ENCODE measurements at places on chromosomes 3 and 15.

DNA sequence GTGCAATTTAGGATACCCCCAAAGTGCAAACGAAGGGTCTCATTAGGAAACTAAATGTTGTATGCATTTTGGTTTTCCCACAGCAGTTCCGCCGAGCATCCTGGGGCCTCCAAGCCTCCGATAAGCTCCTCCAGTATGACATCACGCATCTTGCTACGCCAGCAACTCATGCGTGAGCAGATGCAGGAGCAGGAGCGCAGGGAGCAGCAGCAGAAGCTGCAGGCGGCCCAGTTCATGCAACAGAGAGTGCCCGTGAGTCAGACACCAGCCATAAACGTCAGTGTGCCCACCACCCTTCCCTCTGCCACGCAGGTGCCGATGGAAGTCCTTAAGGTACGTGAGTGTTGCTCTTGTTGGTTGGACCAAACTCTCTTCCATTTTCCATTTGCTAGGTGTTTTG is 120.5 kb upstream of the SAMMSON start:
- no peak for DNase-seq

- no peak for DNase-seq
Observed at GRCh38 chr3:100270215-100270583, 9.4 kb downstream of the TBC1D23 start.

- no peak for DNase-seq
Observed at GRCh38 chr15:31478702-31479221, 152.1 kb downstream of the KLF13 start.

DNA sequence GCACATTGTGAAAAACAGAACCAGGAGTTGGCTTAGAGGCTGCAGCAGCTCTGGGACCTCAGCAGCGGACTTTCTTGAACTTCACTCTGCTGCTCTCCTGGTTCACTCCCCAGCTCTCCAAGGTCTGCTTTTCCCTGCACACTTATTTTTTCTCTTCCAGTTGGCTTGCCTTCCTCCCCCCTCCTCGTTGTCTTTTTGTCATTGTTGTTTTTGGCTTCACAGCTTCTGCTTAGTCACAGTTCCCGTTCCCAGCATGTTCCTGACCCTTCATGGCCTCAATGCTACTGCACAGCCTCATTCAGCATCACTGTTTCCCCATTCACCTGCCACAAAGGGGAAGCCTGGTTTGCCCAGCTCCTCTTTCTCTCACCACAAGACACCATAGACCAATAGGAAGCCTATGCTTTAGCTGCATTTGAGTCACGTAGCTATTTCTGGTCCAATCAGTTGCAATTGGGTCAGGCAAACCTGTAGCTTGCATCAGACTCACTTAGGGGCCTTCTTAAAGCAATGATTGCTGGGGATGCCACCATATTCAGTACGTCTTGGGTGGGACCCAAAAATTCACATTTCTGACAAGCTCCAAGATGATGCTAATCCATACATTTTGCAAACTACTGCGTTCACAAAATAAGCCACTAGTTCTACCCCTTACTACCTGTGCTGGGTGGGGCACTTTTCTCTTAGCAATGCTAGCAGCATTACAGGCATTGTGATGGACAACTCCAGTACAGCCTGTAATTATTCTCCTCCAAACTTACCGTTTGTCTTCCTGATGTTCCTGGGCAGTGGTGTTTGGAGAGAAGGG is 7.8 kb upstream of the SUMF1 start:
- peak; percentile 44 for DNase-seq

- no peak for DNase-seq
Observed at GRCh38 chr15:55694652-55695150, 48.3 kb downstream of the PRTG start.

- peak; percentile 43 for DNase-seq
Observed at GRCh38 chr3:42376344-42376798, 34.0 kb downstream of the LYZL4 start.

DNA sequence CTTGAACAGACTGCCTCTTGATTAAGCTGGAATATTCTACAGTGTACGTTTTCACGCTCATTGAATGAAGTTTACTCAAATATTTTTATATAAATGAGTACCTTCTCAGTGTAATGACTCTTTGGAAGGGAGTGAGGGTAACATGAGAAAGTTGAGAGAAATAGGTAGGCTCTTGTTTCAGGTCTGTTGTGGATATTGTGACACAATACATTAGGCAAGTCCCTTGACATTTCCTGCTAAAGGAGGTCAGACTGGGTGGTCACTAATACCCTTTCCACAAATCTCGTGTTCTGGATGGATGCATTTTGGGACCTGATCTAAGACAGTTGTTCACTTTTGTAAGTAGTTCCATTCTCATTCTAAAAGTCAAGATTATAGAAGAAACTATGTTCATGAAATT is 324.8 kb upstream of the AZI2 start:
- DNase-seq = no peak

DNA sequence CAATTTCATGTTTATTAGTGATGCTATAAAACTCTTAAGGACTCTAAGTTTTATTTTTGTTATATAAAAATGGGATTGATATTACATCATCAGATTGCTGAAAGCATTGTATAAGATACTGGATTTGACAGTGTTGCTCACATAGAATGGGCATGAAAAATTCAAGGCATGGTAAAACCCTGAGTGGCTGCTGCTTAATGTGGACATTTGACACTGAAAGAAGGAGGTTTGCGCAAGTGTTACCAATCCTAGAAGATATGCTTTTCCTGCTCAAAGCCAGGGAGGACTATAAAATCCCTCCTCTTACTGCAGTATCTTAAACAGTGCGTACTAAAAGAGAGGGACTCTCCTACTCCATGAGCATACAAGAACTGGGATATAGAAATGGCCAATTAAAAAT is 65.8 kb upstream of the PTX3 start:
- DNase-seq = no peak

- no peak for DNase-seq
Observed at GRCh38 chr15:90892498-90893174, 8.3 kb downstream of the FES start.

DNA sequence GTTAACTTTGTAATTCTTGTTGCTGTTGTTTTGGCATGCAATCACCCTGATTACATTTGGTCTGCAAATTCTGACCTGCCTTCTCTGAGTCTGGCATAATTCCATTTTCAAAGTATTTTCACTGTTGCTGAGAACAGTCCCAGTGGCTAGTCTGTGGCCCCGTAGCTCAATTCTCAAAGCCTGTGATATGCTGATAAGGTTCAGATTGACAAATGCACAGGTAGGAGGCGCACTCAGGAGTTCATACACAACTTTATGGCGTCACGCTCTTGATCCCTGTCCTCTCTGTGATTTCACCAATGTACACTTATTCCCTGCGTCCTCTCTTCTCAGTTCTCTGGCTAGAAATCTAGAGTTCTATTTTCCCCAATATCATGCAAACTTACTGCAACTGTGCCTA is 376.6 kb upstream of the SLCO3A1 start:
- DNase-seq = no peak

GRCh38 chr3:186669378-186670084 is 3.7 kb downstream of the HRG start:
- DNase-seq = no peak

- DNase-seq = peak; percentile 78
Observed at GRCh38 chr3:128226795-128227395, 73.6 kb downstream of the EEFSEC start.

DNA sequence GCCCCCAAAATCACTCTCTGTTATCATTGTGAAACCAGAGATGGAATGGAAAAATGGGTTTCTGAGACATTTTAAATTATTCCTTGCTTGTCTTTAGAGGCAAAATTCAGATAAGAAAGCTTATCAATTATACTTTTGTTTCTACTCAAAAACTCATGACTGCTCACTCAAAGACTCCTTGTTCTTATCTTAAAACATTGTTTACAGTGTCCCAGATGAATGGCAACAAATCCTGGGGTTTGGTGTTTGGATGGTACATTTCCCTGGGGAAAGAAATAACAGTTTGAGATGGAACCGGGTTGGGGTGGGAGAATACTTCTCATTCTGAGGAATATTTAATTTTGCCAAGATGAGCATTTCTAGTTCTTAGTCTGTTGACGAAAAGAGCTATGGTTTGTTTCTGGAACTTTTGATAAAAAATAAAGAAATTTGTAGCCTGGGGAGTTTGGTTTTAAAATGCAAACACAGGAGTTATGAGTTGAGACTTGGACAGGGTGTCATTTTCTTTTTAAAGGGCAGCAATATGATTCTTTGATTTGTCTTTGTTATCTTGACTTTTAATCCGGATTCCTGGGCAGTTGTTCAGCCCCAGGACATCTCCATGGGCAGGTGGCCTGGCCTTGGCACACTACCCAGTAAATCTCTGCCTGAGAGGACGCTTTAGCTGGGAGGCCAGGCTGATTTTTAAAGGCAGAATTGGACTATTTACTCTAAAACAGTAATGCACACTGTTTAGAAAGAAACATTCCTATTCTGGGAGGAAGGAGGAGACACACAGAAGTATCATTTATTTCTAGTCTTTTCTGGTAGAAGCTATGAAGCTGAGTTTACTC is 32.4 kb downstream of the BTD start:
- no peak for DNase-seq

DNA sequence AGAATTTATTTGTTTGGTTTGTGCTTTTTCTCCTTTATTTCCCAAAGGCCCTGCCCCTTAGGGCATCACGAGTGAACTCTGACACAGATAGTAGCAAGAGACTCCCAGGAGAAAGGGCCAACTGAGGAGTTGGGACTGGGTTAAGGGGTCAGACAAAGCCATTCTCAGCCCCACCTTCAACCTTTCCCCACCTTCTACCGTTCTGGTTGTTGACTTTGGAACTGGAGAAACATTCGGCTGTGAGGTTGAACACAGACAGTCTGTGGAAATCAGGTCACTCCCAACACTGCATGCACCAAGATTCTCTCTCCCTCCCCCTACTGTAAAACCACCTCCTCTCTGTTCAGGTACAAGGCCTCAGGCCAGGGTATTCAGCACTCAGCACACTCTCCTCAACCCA is 3.9 kb upstream of the BDH1 start:
- DNase-seq = no peak

DNA sequence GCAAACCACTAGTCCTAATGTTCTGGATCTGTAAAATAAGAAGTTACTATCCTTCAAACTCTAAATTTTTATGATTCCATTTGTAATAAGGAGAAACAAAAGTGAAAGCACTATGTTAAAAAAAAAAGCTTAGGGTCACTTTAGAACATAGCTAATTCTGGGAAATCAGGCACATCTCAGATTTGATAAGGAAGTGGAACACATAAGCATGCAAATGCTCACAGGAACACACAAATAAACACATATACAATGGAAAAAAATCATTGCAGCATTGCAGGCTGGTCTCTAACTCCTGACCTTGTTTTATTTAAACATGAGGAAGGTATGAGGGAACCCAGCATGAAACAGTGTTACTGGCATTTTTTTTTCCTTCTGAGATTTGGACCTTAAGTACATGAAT is 63.2 kb upstream of the TNFSF10 start:
- no peak for DNase-seq

DNA sequence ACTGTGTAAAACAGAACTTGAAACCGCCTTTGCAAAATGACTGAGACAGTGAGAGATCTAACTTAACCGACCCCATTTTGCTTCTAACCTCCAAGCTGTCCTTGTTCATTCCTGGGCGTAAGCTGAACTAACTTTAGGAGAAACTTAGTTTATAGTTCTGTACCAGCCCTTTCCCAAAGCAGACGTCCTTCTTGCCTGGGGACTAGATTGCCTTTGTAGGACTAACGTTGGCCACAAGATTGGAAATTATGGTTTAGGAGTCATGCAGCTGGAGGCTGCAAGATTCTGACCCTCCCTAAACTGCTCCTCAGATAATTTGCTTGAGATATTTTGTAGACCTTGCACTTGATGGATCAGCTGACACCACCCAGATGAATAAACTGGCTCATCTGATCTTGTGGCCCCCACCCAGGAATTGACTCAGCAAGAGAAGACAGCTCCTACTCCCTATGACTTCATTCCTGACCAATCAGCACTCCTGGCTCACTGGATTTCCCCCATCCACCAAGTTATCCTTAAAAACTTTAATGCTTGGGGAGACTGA is 219.9 kb upstream of the PROK2 start:
- DNase-seq = peak; percentile 28

DNA sequence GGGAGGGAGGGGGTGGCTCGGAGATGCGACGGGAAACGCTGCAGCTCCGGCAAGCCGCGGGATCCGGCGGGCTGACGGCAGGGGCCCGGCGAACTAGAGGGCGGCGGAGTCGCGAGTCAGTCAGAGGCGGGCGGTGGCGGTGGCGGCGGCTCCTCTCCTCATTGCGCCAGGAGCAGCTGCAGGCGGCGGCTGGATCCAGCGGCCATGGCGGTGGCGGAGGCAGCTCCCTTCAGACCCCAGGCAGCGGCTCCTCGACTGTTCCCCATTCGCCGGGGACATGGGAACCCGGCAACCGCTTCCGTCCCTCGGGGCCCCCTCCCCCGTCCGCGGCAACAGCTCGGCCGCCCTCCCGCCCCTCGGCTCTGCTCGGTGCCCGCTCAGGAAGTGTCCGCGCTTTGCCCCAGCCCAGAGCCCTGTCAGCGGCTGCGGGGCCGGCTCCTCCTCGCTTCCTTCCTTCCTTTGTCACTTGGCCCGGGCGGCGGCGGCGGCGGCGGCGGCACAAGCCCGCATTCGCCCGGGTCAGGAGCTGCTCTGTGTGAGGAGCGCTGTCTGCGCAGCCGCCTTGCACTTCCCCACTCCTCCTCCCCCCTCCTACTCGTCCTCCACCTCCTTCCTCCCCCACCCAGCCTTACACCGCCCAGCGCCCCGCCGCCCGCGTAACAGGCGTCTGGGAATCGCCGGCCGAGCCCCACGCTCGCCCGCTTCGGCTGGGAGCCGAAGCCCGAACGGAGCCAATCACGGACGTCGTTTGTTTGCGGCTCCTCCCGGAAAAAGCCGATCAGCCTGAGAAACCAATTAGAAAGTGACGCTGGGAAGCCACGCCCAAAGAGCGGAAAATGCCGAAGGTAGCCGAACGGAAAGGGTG is at the start of gene GSK3B:
GSK3B (minus strand) TSS at position 537 of the 865 bp plus-strand sequence. CDS start 1,013 bp downstream, outside the sequence.
- peak; percentile 62 for DNase-seq

- DNase-seq = no peak
Observed at GRCh38 chr3:135973841-135974240, 8.3 kb downstream of the PPP2R3A start.

- peak; percentile 54 for DNase-seq
Observed at GRCh38 chr3:187264021-187264420, 27.5 kb downstream of the MASP1 start.

DNA sequence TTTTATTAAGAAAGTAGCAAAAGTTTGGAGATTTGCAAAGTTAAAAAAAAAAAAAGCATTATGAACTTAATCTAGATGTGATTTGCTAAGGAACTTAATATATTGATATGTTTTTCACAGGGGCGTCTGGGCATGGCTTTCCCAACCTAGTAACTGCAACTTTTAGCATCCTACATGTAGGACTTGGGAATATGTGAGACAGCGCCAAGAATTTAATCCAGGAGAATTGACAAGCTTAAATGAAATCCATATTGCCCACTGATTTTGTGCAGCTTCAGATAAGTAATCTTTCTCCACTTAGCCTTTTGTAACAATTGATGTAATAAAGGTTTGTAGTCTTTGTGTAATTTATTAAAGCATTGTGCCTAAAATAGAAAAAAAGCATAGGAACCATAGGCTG is 982 bp upstream of the GABPB1 start:
- no peak for DNase-seq

DNA sequence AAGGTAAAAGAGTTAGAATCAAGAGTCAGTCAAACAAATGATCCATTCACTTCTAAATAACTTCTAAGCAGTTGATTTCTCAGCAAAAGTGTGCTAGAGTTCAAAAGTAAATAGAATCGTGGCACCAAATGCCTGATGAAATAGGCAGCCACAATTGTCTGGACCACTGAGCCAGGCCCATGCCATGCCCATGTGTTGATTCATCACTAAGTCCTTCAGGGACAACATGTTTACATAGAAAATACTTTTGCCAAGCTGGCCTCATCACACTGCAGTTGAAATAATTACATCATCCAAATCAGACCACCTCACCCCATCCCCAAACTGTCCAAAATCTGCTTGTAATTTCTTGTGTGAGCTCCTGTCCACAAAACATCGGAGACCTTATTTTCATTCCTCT is 216.3 kb downstream of the IGSF11 start:
- DNase-seq = peak; percentile 48

Data from AG20443 (cell line).